Keratinocyte (primary cell): ENCODE measurements at places on chromosomes 12 and 14. TPM values are rescaled to one million over a fixed set of nuclear protein-coding genes. Genes with fewer than 3 reads are reported as not detected.

Gene CLEC6A
- not detected in 3 replicates for polyA plus RNA-seq

Gene MOAP1
- 13.7 to 17.8 TPM (median 17.2 TPM) in 3 replicates for polyA plus RNA-seq

GRCh38 chr12:126359216-126359615 is 1294.0 kb downstream of the AACS start:
- no peak overlapping the region for H3K27ac ChIP-seq
- H3K36me3 ChIP-seq = no peaks in the 10 kb centered on the region
- no peaks in the 10 kb centered on the region for H3K4me1 ChIP-seq
- H3K4me3 ChIP-seq = no peak overlapping the region
- H3K27me3 ChIP-seq = no peaks in the 10 kb centered on the region

GRCh38 chr14:90299408-90299807 is 32.3 kb downstream of the NRDE2 start:
- no peak overlapping the region for H3K4me3 ChIP-seq
- H3K27ac ChIP-seq = no peak overlapping the region
- peaks cover 12% of the 10 kb centered on the region for H3K36me3 ChIP-seq
- H3K4me1 ChIP-seq = no peaks in the 10 kb centered on the region

Gene CRIP1
- 1.1 to 1.7 TPM (median 1.3 TPM) in 3 replicates for polyA plus RNA-seq

Gene MYF5
- polyA plus RNA-seq = not detected in 3 replicates

- no peaks in the 10 kb centered on the region for H3K36me3 ChIP-seq
- no peak overlapping the region for H3K27ac ChIP-seq
- no peak overlapping the region for H3K4me3 ChIP-seq
- H3K4me1 ChIP-seq = peaks cover 3% of the 10 kb centered on the region
- peak; percentile 54 for DNase-seq
These were observed 58.3 kb upstream of the EEA1 start for GRCh38 chr12:92987362-92987761.

Gene ENDOU
- polyA plus RNA-seq = 0.28 to 0.35 TPM (median 0.33 TPM) in 3 replicates

Gene OVCH1
- 0.04 to 0.08 TPM in 2 of 3 replicates, not detected in the other for polyA plus RNA-seq
